ENCODE measurements at places on chromosomes 13 and 19. TPM values are rescaled to one million over a fixed set of nuclear protein-coding genes. Genes with fewer than 3 reads are reported as not detected.

Gene NLRP12
- not detected for total RNA-seq

Gene SPACA6
- total RNA-seq: 1.6 TPM

Gene MISP3
- 0.43 TPM for total RNA-seq

Gene ZNF709
- 0.87 TPM for total RNA-seq

Gene CABP5
- not detected for total RNA-seq

Gene TMPRSS9
- not detected for total RNA-seq

Gene ALOX5AP
- 8.4 TPM for total RNA-seq

Gene ZNF460
- total RNA-seq: 30.1 TPM

Gene C1QTNF9B
- total RNA-seq: not detected

Gene FRY
- 0.87 TPM for total RNA-seq

Gene ZNF223
- 0.50 TPM for total RNA-seq

Gene TMEM238
- total RNA-seq: 8.8 TPM

Gene DPY19L3
- total RNA-seq: 20.5 TPM
